NCI-H774 (cell line): ENCODE measurements at places on chromosomes 13 and 19.

- no peak for DNase-seq
These were observed 1.3 kb upstream of the C3 start for GRCh38 chr19:6721773-6722172.

DNA sequence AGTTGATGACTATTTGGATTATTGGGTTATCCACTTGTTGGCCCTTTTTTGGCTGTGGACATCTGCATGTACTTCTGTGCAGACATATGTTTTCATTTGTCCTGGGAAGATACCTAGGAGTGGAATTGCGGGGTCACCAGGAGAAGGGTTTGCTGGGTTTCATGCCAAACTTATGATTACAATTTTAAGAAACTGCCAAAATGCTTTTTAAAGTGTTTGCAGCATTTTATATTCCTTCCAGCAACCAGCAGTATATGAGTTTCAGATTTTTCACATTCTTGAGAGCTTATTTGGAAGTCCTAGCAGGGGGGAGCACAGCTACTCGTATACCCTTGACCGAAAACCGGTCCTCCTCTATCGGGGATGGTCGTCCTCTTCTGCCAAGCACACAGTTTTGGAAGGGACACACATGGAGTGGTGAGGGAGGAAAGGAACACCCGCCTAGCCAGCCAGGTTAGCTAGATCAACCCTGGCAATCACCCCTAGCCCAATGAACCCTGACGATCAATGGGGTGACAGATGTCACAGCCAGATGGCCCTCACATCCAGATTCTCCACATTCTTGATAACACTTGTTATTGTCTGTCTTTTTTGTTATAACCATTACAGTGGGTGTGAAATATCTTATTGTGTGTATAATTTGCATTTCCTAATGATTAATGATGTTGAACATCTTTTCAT lies 26.7 kb upstream of the RNF113B start:
- DNase-seq = no peak

DNA sequence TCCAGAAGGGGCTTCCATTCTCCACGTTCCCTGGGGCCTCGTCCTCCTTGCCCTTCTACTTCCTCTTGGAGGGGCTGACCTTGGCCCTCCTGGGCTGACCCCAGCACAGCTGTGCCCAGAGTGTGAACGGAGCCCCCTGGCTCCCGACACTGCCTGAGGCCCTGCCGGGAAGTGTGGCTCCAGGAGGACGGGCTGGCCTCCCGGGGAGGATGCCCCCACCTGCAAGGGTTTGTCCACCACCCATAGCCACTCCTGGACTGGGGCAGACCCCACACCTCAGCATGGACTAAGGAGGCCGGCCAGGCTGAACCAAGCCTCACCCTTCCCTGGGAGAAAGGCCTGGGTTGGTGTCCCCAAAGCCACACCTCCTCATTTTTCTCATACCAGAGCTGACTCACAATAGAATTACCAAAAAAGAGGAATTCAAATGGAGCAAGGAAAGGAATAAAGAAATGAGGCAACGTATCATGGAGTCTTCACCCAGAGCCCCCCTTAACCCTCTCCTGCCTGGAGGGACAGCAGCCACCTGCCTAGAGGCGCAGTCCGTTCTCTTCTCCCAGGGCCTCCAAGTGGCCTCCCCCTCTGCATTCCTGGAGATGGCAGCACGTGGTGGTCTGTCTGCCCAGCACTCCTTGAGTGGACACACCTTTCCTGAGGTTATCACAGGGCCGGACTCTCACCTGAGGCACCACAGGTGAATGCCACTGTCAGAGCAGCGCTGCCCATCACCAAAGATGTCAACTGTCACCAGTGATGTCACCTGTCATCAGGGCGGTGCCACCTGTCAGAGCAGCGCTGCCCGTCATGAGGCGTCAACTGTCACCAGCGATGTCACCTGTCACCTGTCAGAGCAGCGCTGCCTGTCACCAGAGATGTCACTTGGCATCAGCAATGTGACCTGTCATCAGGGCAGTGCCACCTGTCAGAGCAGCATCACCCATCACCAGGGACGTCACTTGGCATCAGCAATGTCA lies 3.1 kb upstream of the C13orf46 start:
- DNase-seq = no peak

DNA sequence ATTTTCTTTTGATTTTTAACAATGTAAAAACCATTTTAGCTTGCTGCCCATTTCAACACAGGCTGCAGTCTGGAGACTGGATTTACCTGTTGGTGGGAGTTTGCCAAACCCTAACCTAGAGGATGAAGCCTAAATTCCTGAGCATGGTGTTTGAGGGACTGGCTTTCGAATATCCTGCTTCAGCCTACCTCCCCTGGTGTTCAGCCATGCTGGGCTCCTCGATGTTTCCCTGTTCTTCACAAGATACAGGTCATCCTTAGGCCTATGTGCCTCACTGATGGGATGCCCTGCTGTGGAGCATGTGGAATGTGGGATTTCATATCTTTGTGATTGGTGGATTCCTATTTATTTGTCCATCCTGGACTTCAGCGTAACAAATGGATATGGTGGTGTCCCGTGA lies 20.4 kb upstream of the ERCC5 start:
- no peak for DNase-seq

GRCh38 chr13:27112006-27112405 lies 59.6 kb downstream of the USP12 start:
- DNase-seq = no peak

DNA sequence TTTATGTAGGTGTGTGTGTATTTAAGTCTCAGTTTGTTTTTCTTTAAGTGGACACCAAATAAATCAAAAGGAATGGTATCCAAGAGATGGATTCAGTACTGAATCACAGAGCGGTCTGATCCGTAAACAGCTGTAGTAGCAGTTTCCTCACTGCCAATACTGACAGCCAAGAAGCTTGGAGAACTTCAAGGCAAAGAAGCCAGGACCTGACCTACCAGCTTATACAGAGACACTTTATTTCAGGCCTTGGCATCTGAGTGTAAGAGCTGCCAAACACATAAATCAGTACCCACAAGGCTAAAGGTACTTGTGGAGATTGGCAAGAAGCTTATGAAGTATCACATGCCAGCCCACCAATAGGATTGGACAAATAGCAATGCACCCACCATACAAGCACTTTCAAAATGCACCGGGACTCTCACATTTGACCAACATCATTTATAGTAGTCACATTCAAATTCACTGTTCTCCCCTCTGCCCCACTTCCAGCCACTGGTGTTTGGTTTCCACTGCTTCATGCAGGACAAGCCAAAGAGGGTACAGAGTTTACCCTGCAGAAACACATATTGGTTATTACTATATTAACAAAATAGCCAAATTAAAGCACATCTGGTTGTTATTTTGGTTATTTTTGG lies 357.9 kb downstream of the KLF12 start:
- DNase-seq = no peak

GRCh38 chr13:39353988-39354387 lies 249.0 kb downstream of the LHFPL6 start:
- no peak for DNase-seq

GRCh38 chr19:2488405-2488941 lies 12.5 kb downstream of the GADD45B start:
- no peak for DNase-seq

- DNase-seq = peak; percentile 50
These were observed 26.8 kb upstream of the UBE2L5 start for GRCh38 chr13:30395192-30396158.

DNA sequence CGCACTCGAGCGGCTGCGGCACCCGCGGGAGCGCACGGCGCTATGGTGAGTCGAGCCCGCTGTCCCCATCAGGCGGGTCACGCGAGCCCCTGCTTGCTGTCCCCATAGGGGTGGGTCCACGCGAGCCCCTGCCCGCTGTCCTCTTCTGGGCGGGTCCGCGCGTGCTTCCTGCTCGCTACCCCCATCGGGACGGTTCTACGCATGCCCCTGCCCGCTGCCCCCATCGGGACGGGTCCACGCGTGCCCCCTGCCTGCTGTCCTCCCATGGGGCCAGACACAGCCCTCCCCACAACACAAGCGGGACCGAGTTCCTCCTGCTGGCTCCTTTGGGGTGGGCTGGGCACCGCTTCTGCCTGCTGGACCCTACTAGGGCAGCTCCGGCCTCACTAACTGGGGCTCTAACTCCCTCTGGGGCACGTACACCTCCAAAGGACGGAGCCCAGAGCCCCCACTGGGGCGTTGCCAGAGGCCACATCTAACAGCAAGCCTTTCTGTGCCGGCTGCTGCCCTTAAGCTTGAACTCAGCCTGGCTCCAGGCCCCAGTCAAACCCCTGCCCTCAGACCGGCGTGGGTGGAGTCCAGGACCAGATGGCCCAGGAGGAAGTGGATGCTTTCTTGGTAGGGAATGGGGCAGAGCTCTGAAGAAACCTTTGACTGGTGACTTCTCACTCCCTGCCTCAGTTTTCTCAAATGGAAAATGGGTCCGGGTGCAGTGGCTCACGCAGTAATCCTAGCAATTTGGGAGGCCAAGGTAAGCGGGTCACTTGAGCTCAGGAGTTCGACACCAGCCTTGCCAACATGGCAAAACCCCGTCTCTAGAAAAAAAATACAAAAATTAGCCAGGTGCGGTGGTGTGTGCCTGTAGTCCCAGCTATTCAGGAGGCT lies 722 bp downstream of the COLGALT1 start:
- no peak for DNase-seq

DNA sequence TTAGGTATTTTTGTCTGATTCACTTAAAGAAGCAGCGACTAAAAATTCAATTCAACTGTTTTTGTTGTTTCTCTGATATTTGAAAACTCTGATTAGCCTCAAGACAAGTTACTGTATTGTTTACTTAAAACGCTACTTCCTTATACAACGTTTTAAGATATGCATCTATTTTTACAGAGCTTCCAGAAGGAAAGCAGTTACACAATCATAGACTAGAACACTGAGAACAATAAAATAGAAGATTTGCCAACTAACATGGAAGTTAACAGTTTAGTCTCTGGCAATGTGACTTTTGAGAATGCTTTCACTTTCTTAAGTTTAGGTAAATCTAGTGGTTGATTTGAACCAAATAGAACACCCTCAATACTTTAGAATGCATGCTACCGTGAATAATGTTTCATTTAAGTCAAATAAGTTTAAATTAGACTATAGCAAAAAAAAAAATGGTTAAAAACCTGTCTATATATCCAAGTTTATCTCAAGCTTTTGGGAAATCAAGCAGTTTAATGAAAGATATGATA lies 614.8 kb downstream of the DACH1 start:
- DNase-seq = no peak

DNA sequence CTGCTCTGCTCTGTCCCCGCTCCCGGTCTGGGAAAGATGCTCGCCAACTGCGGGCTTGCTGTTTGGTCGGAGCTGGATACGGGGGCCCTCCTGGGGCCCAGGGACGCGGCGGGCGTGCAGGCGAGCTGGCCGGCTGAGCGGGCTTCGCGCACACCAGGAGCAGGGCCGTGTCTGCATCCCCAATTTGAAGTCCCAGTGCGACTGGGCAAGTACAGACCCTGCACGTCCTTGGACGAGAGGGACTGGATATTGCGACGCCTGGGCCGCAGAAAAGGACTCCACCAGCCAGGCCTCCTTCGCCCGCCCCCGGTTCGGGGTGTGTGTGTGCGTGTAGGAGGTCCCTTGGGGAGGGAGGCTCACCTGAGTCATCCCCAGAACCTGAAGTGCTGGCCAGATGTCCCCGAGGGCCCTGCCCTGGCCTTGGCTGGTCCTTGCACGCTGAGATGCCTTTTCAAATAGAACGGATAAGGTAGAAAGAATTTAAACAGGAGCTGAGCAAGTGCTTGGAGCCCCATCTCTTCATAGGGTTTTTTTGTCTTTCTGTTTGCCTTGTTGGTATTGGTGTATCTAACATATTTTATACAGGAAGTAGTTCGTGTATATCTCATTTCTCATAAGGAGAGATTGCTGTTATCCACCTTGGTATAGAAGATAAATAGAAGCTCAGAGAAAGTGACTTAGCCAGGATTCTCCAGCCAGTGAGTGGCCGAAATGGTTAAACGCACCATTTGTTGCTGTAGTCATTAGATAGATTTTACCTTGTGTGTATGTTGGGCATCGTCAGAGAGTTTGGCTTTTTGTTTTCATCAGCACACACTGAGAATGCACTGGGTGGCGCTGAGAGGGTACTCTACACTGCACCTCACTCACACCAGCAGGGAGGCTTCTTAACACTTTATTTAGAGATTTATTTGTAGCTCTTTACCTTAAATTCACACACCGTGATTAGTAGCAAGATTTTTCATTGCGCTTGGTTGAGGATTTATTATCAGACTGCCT lies 1.1 kb downstream of the NAXD start:
- no peak for DNase-seq

- peak; percentile 34 for DNase-seq
These were observed 6.5 kb upstream of the HSD17B14 start for GRCh38 chr19:48842789-48843162.

- DNase-seq = no peak
These were observed 61.8 kb downstream of the AKAP11 start for GRCh38 chr13:42333613-42334328.

- DNase-seq = no peak
These were observed 113.0 kb downstream of the UFM1 start for GRCh38 chr13:38462605-38463004.
